ENCODE measurements at places on chromosomes 6 and 20. TPM values are rescaled to one million over a fixed set of nuclear protein-coding genes. Genes with fewer than 3 reads are reported as not detected.

POLR3F gene
- total RNA-seq = 8.0 TPM

SMAP1 gene
- 26.6 TPM for total RNA-seq

HLA-DRB5 gene
- total RNA-seq = 106 TPM

DLK2 gene
- 1.0 TPM for total RNA-seq

- no peak for DNase-seq
Measured at GRCh38 chr6:137471986-137472385, 22.2 kb downstream of the OLIG3 start.

DNA sequence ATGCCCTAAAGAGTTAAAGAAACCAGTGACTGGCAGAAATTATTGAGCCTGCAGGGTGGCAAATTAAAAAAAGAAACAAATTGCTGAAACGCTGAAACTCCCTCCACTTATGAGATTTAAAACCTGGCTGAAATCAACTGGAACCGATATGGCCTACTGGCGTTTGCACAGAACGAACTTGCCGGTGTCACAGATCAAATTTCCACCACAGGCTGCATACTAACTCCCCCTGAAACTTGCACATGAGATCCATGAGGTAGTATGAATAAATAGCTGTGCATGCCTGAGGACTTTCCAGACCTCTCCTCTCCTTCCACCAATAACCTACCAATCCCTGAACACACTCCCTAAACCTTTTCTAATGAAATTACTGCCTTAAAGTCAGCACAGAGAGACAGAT is 150.4 kb downstream of the RNGTT start:
- no peak for DNase-seq

GRCh38 chr6:5995949-5996713 is 10.6 kb downstream of the NRN1 start:
- DNase-seq = no peak

GRCh38 chr6:98416027-98416426 is 418.3 kb upstream of the POU3F2 start:
- DNase-seq = no peak

GRCh38 chr6:155493026-155493693 is 37.5 kb upstream of the NOX3 start:
- no peak for DNase-seq

DNA sequence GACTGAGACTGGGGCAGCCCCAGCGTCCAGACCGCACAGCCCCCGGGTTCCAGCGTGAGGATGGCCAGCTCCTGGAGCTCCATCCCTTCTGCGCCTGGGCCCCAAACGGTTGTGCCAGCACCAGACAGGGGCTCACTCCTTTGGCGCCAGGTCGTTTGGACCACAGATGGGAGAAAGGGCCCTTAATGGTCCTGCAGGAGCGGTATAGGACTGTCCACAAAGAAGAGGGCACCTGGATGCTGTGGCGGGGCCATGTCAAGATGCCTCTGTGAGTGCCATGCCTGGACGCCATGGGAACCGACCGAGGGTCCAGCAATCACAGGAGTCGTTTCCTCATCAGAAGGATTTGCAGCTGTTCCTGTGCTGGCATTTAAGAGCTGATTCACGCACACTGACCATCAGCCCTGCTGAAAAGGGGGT is 82.7 kb downstream of the DLL1 start:
- peak; percentile 64 for DNase-seq

DNA sequence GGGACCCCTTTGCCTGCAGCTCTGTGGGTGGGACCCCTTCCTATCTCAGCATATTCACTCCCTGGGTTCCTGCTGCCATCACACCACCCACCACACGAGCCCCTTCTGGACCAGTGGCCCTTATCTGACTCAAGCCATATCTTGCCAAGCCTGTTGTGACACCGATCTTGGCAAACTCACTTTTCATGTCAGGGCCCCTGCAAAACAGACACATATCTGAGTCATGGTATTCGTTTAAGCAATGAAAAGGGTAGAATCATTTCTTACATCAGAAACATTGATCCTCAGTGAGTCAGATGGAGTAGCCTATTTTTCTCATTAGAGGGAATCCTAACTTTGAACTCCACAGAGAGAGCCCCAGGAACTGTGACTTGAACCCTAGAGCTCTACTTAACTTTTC is 10.6 kb downstream of the RAET1E start:
- no peak for DNase-seq

GRCh38 chr6:87799651-87800050 is 97.6 kb upstream of the AKIRIN2 start:
- no peak for DNase-seq

GRCh38 chr6:34466242-34467185 is 638 bp downstream of the PACSIN1 start:
- DNase-seq = no peak

GRCh38 chr6:82030761-82031503 is 216.6 kb downstream of the IBTK start:
- no peak for DNase-seq

Data from left lung (tissue), 14 donors.